Activated CD8-positive, alpha-beta memory T cell treated with anti-CD3 and anti-CD28 coated beads for 1 hour (primary cell): ENCODE measurements at places on chromosomes 11 and 22.

GRCh38 chr11:23211221-23211620 lies 350.9 kb upstream of the CCDC179 start:
- DNase-seq, result no peak

DNA sequence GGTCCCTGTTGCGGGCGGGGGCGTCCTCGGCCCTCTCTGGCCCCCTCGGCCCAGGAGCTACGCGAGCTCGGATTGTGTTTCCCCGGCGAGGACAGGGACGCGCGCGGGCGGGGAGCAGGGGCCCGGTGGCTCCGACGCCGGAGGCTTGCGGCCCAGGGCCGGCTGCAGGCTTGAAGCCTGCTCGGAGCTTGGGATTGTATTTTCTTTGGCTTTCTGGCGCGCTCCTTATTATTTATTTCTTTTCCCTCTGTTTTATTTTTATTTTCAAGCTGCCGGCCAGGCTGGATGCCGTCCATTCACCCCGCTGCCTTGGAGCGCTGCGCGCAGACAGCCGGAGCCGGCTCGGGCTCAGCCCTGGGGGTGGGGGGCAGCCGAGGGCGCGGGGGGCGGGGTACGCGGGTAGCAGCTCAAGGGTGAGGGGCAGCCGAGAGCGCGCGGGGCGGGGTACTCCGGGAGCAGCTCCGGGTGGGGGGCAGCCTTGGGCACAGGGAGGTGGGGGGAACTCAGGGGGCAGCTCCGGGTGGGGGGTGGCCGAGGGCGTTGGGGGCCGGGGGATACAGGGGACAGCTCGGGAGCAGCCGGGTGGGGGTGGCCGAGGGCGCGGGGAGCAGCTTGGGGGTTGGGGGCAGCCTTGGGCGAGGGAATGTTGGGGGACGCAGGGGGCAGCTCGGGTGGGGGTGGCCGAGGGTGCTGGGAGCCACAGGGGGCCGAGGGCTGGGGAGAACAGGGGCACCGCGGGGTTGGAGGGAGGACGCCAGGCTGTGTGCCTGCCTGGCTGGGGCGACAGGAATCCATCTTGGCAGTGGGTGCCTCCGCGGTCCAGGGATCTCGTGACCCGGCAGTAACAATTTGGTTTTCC lies 42.7 kb downstream of the KCNJ1 start:
- DNase-seq, result no peak

- no peak for DNase-seq
Observed at GRCh38 chr22:45550416-45550815, 47.7 kb downstream of the FBLN1 start.

DNA sequence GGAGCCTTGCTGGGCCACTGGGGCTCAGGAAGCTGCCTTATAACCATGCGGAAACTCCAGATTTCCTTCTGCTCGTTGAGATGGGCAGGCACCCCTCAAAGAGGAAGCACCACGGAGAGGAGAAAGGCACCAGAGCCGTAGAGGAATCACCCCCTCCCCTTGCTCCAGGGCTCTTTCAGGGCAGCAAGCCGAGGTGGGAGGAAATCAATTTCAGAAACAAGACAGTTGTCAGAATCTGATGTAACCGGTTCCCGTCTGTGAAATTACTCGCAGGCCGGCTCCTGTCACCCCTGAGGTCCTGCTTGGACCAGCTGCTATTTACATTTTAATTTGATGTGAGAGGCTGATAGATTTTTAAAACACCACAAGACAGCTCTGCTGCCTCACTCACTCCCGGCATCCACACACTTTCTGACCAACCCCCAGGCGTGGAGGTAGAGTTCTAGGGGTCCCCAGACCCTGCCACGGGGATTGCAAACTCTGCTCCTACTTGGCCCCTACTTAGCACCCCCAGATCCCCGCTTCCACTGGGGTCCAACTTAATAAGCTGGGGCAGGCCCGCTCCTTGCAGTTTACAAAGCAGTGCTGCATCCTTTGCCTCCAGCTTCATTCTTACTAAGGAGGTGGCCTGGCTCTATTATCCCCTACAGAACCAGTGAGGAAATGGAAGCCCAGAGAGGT lies 162.5 kb downstream of the CEP164 start:
- DNase-seq, result no peak

- no peak for DNase-seq
Observed at GRCh38 chr11:114316980-114317786, 21.0 kb downstream of the NNMT start.

- no peak for DNase-seq
Observed at GRCh38 chr22:45757068-45757467, 85.4 kb downstream of the ATXN10 start.

DNA sequence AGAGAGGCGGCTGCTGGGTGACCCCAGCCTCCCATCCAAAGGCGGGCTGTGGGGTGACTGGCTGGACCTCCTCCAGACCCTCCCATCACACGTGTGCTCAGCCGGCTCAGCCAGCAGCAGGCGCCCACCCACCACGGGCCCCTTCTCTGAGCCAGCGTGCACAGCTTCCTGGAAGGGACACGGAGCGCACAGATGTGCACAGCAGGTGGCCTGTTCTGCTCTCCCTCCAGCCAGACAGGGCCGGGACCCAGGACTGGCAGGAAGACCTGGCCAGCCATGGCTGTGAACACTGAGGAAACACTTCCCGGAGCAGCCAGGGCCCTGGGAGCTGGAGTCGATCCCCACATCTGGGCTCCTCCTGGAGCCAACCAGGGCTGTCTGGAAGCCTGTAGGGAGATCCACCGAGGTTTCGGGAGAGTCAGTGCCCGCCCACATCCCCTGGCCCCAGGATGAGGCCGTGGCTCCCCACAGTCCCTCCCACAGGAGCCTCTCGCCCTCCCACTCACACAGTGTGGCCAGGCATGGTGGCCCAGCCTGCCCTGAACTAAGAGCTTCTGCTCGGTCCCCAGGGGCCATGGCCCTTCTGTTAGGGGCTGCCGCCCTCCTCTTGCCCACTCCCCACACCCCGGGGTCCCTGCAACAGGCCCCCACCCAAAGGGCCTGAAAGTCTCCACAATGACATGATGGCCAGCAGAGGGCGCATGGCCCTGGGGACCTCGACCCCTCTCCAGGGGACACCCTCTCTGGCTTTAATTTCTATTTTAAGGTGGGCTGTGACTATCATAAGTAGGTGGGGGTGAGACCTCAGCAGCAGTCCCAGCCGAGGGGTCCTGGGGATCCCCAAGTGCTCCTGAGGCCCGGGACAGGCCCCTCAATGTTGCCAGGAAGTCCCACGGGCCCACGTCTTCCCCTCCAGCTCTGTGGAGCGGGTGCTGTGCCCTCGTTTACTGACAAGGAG lies 90.6 kb upstream of the FGF3 start:
- no peak for DNase-seq

DNA sequence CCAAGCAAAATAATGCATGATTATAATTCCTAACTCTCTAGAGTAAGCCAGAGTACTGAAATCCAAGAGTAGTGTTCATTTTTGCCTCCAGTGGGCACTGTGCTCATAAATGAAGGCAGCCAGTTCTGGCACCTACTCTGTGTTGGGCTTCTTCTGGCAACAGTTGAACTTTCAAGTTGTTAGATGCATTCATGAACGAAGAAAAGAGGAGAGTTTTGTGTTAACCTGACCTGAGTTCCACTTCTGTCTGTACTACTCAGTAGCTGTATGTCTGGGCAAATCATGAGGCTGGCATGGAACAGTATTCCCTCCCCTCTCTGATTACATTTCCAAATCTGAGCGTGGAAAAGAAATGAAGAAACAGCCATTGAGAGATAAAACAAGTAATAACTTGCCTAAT lies 20.3 kb upstream of the TENM4 start:
- DNase-seq, result no peak

DNA sequence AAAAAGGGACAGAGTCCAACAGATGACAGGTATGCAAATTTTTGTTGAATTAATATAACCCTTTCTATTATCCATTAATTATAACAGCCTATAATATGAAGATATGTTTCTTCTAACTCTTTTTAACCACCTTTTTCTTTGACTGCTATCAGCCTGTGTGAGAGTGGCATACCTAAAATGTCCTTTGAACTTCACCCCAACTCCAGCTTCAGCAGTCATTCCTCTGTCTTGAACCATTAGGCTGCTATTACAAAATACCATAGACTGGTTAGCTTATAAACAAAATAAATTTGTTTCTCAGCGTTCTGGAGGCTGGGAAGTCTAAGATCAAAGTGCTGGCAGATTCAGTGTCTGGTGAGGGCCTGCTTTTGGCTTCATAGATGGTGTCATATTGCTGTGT lies 564.6 kb upstream of the FAT3 start:
- no peak for DNase-seq

DNA sequence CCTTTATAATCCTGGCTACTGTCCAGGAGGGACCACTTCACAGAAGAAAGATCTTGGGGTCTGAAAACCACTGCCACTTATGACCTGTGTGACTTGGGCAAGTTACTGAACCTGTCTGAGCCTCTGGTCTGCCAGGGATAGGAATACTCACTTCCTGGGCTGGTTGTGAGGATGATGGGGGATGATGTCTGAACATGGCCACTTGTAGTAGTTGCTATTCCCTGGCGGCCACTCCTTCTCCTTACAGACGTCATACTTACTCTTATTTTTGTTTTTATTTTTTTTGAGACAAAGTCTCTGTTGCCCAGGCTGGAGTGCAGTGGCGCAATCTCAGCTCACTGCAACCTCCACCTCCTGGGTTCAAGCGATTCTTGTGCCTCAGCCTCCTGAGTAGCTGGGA lies 26.1 kb downstream of the CD82 start:
- no peak for DNase-seq

DNA sequence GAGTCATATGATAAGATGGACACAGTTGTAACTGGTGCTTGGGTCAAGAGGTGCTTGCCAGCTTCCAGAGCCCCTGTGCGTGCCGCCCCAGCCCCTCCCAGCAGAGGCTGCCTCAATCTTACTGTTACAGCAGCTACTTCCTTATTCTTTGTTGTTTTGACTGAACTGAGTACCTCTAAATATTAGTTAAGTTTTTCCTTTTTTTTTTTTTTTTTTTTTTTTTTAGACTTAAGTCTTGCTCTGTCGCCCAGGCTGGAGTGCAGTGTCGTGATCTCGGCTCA lies 8.8 kb downstream of the ZBED4 start:
- DNase-seq, result no peak
